Breast epithelium (tissue), 4 donors: ENCODE measurements at places on chromosomes 3 and 15.

GRCh38 chr15:48802257-48802656, 8.6 kb downstream of the CEP152 start:
- no peak for DNase-seq

- DNase-seq = no peak
Measured at GRCh38 chr3:139468399-139468798, 7.9 kb downstream of the RBP2 start.

DNA sequence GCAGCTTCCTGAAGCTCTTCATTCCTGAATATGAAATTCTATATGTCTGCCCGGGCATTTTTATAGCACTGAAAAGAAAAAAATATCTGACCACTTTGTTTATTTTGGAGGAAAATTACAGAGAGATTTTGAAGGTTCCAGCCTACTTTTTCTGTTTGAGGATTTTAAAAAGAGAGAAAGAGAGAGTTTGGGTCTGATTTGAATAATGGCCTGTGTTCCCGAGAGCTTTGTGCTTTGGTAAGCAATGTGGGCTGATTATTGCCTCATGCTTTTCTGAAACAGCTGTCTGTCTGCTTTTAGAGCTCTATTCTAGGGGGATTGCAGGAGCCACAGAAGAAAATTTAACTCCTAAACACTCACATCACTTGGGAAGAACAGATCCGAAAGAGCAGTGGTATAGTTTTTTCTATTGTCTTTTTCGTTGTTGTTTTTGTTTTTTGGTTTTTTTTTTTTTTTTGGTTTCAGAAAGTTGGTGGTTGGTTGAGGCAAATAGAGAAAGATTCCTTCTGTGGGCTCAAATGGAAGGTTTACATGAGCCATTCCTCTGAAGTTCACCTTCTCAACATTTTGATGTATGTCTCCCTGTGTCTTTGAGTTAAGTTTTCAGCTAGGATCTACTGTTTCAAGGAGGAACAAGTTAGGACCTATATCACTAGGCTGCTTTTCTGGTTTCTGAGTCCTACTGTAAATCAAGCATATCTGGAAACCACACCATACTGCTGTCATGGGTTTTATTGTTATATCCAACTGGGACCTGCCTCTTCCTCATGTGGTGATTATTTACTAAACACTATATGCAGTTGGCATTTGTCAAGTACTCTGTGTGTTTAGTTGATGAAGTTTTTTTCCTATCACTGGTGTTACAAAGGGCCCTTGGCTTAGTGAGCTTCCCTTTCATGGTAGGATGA, 178.9 kb downstream of the KCNMB2 start:
- DNase-seq = no peak

- no peak for DNase-seq
Measured at GRCh38 chr15:39252134-39252470, 328.8 kb upstream of the THBS1 start.

DNA sequence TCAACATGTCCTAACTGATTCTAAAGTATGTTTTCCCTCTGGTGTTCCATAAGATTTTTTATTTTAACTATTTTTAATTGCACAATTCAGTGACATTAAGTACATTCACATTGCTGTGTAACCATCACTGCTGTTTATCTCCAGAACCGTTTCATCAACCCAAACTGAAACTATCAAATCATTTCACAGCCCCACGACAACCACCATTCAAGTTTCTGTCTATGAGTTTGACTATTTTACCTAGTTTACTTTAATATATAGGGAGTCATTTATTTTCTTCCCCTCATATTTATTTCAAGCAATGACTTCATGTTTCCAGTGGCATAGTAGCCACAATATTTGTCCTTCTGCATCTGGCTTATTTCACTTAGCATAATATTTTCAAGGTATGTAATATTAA, 8.4 kb downstream of the RTP1 start:
- no peak for DNase-seq

DNA sequence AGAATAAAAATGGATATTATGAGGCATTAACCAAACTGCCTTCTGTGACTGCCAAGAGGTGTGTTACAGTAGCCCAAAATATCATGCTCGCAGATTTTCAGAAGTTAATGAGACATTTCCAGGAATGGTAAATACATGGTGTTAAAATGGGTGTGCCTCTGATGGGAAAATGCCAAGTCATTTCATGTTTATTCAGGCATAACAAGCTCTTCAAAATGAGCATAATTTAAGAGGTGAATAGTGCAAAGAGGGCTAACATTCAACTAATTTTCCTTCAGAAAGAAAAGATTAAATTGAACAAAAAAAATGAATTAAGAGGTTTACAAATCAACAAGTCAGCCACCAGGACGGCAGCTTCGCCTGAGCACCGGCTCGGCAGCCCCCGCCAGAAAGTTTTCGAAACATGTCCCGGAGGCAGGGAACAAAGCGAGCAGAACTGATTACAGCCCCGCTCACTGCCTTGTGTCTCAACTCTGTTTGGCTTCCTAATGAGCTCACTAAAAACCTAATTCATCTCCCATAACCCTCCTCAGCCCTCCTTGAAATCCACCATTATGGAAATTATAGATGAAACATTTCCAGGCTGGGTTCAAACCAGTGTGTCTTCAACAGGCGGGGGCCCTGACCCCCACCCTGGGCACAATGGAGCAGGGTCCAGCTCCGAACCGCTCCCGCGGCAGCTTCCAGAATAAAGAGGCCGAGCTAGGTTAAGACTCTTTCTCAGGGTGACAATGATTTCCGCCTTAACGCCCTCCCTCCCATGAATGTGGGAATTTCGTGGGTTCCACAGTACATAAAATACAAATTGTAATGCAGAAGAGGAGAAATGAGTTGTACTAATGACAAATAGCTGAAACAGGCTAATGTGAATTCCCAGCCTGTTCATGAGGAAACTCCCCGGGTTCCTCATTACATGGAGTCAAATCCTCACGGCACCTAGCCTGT, 43.9 kb downstream of the MEIS2 start:
- DNase-seq = no peak

DNA sequence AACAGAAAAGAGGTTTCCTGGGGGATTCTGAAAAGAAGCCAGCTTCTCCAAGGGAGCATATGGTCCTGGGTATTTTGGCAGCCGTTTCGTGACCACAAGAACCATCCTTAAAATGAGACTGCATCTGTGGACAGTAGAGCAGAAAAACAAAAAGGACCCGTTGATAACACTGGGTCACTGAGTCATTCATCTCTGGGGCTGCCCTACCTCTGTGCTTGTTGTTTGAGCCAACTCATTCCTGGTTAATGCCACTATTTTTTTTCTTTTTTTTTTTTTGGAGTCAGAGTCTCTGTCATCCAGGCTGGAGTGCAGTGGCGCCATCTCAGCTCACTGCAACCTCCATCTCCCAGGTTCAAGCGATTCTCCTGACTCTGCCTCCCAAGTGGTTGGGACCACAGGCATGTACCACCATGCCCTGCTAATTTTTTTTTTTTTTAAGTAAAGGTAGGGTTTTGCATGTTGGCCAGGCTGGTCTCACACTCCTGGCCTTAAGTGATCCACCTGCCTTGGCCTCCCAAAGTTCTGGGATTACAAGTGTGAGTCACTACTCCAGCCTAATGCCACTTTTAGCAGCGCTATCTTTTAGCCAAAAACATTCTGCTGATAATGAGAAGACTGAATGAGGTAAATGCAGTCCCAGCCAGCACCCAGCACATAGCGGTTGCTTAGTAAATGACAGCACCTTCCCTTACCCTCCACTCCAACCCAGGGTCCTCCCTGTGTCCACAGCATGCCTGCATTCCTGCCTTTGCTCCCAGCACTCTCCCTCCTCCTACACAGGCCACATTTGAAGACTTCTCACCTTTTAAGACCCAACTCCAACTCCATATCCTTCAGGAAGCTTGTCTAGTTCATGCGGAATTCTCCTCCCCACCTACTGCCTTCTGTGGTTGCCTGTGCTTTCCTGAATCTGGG, 9.1 kb upstream of the ISL2 start:
- no peak for DNase-seq
